Left ventricle myocardium inferior (tissue), 1 donor: ENCODE measurements at places on chromosomes 4 and X. TPM values are rescaled to one million over a fixed set of nuclear protein-coding genes. Genes with fewer than 3 reads are reported as not detected.

- H3K4me3 ChIP-seq, result no peak overlapping the region
- H3K27me3 ChIP-seq, result no peaks in the 10 kb centered on the region
- no peak overlapping the region for H3K27ac ChIP-seq
- no peak for DNase-seq
These were observed 3.2 kb upstream of the IL1RAPL1 start for GRCh38 chrX:28584025-28584424.

PJA1 gene
- 18.2 TPM for total RNA-seq

- no peaks in the 10 kb centered on the region for H3K27me3 ChIP-seq
- no peak for DNase-seq
- no peak overlapping the region for H3K27ac ChIP-seq
- H3K4me3 ChIP-seq, result no peak overlapping the region
These were observed 323.2 kb upstream of the NOCT start for GRCh38 chr4:138692411-138692810.

DNA sequence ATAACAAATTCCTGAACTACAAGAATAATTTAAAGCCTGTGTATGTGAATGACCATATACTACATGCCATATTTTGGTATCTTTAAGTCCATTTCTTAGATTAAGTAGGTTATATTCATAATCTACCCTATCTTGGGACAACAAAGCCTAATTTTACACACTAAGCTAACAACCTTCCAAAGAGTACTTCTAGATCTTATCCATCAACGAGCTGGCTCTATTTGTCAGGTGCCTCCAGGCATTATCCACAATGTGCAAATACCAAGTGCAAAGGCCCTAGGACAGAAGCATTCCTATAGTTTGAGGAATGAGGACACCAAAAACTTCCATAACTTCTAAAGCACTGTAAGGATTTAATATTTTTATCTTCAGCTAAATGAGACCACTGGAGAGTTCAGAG, 3.5 kb downstream of the SLBP start:
- no peaks in the 10 kb centered on the region for H3K27me3 ChIP-seq
- no peak overlapping the region for H3K4me3 ChIP-seq
- peaks cover 1% of the 10 kb centered on the region for H3K36me3 ChIP-seq
- no peak overlapping the region for H3K27ac ChIP-seq

SH2D1A gene
- total RNA-seq, result 0.30 TPM

GRPR gene
- 0.30 TPM for total RNA-seq

DNA sequence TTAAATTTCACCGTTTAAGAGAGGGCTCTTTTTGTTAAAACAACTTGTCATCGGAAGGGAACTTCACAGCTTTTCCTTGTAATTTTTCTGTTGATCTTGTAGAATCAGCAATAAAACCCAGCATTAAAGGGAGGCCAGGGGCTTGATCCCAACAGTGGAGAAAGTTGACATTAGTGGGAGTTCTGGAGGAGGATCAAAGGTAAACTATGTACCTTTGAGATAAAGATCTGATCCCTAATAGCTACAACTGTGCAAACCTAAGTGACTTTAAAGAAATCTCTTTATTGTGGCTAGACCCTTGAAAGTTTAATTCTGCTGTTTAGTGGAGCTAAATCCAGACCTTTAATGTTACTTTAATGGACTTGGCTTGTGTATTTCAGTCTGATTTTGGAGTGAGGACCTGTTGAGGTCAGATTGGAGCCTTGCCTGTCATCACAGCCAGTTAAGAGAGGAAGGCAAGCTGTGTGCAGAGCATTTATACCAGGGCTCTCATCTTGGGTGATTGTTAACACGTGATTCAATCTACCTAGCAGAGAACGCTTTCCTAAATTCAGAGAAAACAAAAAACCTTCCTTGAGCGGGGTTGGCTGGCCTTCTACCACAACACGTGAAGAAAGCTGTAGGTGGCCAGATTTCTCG, 1.7 kb downstream of the DOCK11 start:
- peak overlapping the region; percentile 77 for H3K27ac ChIP-seq
- no peak for DNase-seq
- peaks cover 9% of the 10 kb centered on the region for H3K4me1 ChIP-seq
- H3K36me3 ChIP-seq, result no peaks in the 10 kb centered on the region
- H3K4me3 ChIP-seq, result peak overlapping the region; percentile 73

DNA sequence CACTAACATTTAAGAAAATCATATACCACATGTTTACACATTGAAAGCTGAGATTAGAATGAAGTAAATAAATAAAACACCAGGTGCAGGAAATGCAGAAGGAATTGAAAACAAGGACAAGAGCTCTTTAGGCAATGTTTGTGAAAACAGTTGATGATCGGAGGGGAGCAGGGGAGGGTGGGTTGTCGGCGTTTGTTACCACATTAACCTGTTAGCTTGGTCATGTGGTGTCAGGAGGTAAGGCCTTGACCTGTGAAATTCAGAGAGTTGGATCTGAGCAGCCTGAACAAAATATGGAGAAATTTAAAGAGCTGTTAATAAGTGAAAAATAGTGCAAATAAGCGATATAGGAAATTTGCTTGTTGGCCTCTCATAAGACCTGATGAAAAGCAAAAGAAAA, 759.9 kb downstream of the PDHA2 start:
- H3K36me3 ChIP-seq, result no peaks in the 10 kb centered on the region
- H3K4me1 ChIP-seq, result peaks cover 3% of the 10 kb centered on the region
- no peaks in the 10 kb centered on the region for H3K27me3 ChIP-seq
- no peak overlapping the region for H3K27ac ChIP-seq
- no peak for DNase-seq

DNA sequence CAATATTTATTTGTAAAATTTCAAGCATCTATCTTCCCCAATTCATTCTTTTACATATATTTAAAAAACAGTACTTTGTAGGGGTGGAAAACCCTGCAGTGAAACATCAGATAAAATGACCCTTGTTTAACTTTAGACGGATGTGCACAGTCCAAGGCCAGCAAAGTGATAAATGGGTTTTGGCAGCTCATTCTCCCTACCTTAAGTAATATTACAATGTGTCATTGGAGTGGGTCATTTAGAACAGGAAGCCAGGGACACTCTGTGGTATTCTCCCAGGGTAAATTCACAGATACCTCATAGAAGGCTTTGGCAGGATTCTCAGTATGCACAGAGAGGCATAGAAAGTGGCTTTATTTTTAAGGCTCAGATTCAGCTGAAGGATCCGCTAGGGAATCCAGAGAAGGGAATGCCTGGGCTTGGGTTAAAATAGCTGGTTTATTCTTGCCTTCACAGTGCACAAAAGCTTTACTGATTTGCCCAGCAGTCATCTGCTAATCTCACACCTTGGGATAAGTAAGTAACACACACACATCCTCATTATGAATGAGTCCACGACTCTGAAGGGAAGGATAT, 206.7 kb downstream of the RASL11B start:
- DNase-seq, result no peak
- H3K36me3 ChIP-seq, result no peaks in the 10 kb centered on the region
- H3K27me3 ChIP-seq, result no peaks in the 10 kb centered on the region
- H3K4me3 ChIP-seq, result no peak overlapping the region
- H3K27ac ChIP-seq, result no peak overlapping the region

- H3K27ac ChIP-seq, result no peak overlapping the region
- H3K27me3 ChIP-seq, result no peaks in the 10 kb centered on the region
- no peaks in the 10 kb centered on the region for H3K36me3 ChIP-seq
- no peak for DNase-seq
These were observed 140.0 kb upstream of the BCOR start for GRCh38 chrX:40237731-40238178.

F9 gene
- total RNA-seq, result not detected

DNA sequence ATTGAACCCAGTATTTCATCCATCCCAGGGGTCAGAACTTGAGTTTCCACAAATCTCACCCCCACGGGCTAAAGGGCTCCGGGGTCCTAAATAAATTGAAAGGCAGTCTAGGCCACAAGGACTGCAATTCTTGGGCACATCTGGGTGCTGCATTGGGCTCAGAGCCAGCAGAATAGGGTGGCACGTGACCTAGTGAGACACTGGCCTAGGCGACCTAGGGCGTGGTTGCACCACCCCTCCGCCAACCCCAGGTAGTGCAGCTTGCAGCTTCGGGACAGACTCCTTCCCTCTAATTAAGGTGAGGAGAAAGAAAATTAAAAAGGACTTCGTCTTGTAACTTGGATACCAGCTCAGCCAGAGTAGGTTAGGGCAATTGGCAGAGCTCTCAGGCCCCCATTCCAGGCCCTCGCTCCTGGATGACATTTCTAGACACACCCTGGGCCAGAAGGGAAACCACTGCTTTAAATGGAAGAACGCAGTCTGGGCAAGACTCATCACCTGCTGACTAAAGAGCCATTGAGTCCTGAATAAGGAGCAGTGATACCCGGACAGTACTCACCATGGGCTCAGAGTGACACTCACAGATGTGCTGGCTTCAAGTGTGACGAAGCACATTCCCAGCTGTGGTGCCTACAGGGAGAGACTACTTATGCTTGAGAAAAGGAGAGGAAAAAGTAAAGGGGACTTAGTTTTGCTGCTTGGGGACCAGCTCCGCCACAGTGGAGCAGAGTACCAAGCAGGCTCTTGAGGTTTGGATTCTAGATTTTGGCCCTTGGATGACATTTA, 735.4 kb downstream of the FSTL5 start:
- H3K27me3 ChIP-seq, result no peaks in the 10 kb centered on the region
- no peak for DNase-seq

GRCh38 chrX:24485323-24485722, 20.2 kb downstream of the PDK3 start:
- no peak overlapping the region for H3K27ac ChIP-seq
- no peak overlapping the region for H3K4me3 ChIP-seq
- no peaks in the 10 kb centered on the region for H3K36me3 ChIP-seq
- no peak for DNase-seq
- no peaks in the 10 kb centered on the region for H3K27me3 ChIP-seq

PNMA5 gene
- total RNA-seq, result not detected

GRCh38 chrX:107626481-107626880, 1.8 kb upstream of the PRPS1 start:
- H3K36me3 ChIP-seq, result no peaks in the 10 kb centered on the region
- no peak overlapping the region for H3K4me3 ChIP-seq
- H3K4me1 ChIP-seq, result peaks cover 16% of the 10 kb centered on the region
- DNase-seq, result no peak
- no peaks in the 10 kb centered on the region for H3K27me3 ChIP-seq

- DNase-seq, result no peak
- H3K4me1 ChIP-seq, result peaks cover 24% of the 10 kb centered on the region
- H3K4me3 ChIP-seq, result no peak overlapping the region
- no peak overlapping the region for H3K27ac ChIP-seq
- H3K36me3 ChIP-seq, result no peaks in the 10 kb centered on the region
- H3K27me3 ChIP-seq, result no peaks in the 10 kb centered on the region
These were observed 14.6 kb upstream of the CLTRN start for GRCh38 chrX:15679246-15679645.

IGSF1 gene
- total RNA-seq, result 2.4 TPM

DNA sequence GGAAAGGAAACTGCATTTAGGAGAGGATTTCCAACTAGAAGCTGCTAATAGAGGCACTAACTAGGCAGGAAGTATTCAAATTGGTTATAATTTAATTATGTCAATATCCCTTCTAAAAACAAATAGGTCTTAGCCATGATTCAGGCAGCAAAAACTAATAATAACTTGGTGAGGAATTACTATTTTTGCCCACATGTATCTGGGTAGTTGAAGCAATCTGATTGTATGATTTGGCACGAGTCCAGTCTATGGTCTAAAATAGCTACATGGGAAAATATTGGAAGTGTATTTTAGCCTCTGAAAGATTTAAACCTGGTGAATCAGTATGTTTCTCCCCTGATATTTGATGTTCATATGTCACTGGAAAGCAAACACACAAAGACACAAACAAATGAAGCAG, 62.2 kb downstream of the MFAP3L start:
- no peaks in the 10 kb centered on the region for H3K36me3 ChIP-seq
- no peak for DNase-seq
- H3K27ac ChIP-seq, result no peak overlapping the region
- no peaks in the 10 kb centered on the region for H3K27me3 ChIP-seq
- H3K4me1 ChIP-seq, result peaks cover 12% of the 10 kb centered on the region
- H3K4me3 ChIP-seq, result no peak overlapping the region

HS3ST1 gene
- total RNA-seq, result 2.4 TPM

- H3K4me1 ChIP-seq, result no peaks in the 10 kb centered on the region
- H3K27me3 ChIP-seq, result no peaks in the 10 kb centered on the region
- no peak overlapping the region for H3K27ac ChIP-seq
- H3K36me3 ChIP-seq, result no peaks in the 10 kb centered on the region
- DNase-seq, result no peak
- no peak overlapping the region for H3K4me3 ChIP-seq
These were observed 192.2 kb downstream of the KCTD8 start for GRCh38 chr4:44256414-44256813.

GRCh38 chr4:156576946-156577345, 394.7 kb downstream of the PDGFC start:
- H3K27me3 ChIP-seq, result no peaks in the 10 kb centered on the region
- no peak for DNase-seq
- H3K4me1 ChIP-seq, result peaks cover 5% of the 10 kb centered on the region

DNA sequence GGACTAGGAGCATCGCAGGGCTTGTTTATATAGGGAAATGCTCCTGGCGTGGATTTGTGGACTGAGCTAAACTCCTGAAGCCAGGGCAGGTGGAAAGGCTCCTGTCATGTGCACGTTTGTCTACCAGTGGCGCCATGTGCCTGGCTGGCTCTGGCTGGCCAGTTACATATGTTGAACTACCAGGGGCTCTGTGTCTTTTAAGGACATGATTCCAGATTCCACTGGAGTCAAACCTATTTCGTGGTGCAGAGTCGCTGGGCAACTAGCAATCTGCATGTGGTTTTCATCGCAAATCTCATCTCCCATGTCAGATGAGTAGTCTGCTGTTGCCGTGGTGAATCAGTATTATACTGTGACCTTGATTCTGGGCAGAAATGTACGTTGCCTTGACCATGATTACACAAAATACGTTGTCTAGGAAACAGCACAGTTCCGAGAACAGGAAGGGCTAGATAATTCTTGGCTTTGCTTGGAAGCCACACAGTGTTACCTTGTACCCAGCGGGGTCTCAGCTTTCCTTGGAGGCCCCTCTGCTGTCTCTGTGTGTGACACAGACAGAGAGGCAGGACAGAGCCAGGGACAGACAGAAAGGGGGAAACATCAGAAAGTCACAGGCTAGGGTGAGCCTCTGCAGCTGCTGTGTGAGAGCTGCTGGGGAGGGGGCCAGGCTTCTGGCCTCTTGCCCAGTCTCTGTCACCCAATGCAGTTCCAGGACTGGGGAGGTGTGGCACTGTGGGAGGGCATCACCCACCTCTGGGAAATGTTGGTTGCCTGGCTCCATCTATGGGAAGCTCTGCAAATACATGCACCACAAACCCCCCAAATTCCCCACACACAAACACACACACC, 19.2 kb downstream of the PNMA6E start:
- no peaks in the 10 kb centered on the region for H3K36me3 ChIP-seq
- peaks cover 3% of the 10 kb centered on the region for H3K4me1 ChIP-seq
- H3K4me3 ChIP-seq, result no peak overlapping the region
- peak overlapping the region; percentile 12 for H3K27ac ChIP-seq
- no peaks in the 10 kb centered on the region for H3K27me3 ChIP-seq

- peak within 1 kb of the TSS; percentile 58 for H3K4me3 ChIP-seq
- no peak within 1 kb of the TSS for H3K27ac ChIP-seq
- H3K4me1 ChIP-seq, result no peaks in the 10 kb centered on the region
- H3K27me3 ChIP-seq, result no peaks in the 10 kb centered on the region
These were observed at the start of gene ASB12 for GRCh38 chrX:64230123-64230970. Gene ASB12, minus strand, starts transcription at chrX:64230607. Its CDS starts 4,957 bp downstream, at chrX:64225650.

PLAC8 gene
- 1.5 TPM for total RNA-seq
